ENCODE measurements at places on chromosomes 6 and 20.

DNA sequence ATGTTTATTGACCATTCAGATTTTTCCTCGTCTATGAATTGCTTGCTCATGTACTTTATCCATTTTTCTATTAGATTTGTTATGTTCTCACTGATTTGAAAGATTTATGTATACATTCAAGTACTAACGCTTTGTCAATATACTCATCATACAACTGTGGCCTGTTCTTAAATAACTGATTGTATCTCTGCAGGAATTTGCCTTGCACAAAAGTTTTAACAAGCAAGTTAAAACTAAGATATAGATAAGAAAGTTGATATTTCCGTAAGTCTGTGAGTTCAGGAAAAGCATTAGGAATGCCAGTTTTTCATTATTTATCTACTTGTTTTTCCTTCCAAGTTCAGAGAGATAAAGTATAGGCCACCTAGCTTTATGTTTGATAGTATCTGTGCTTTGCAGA, 95.2 kb downstream of the PDE7B start:
- no peak for DNase-seq

DNA sequence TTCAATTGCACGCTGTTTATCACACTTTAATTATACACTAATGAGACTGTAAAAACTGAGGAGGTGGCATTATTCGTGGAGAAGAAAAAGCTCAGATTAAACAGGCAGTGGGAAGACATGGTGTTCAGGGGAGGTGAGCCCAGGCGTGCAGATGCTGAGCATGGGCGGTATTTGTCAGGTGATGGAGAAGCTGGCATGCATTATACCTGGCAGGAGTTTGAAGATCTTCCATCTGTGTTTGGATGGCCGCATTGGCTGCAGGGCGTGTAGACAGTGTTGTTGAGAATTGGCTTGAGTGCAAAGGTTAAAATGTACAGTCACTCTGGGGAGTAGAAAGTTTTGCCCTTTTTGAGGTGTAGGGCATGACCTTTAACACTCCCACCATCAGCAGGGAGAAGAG, 213.8 kb downstream of the ERMARD start:
- DNase-seq: no peak

GRCh38 chr20:10521068-10521831, 86.1 kb downstream of the SLX4IP start:
- no peak for DNase-seq

GRCh38 chr6:160253292-160253691, 5.3 kb downstream of the SLC22A2 start:
- no peak for DNase-seq

GRCh38 chr6:169379495-169380070, 125.9 kb upstream of the THBS2 start:
- DNase-seq: no peak

- DNase-seq: no peak
Measured at GRCh38 chr6:39260953-39261352, 31.7 kb upstream of the KCNK5 start.

GRCh38 chr6:12051861-12052368, 39.8 kb downstream of the HIVEP1 start:
- DNase-seq: no peak
